Left ventricle myocardium superior (tissue), 1 donor: ENCODE measurements at places on chromosomes 4 and X. TPM values are rescaled to one million over a fixed set of nuclear protein-coding genes. Genes with fewer than 3 reads are reported as not detected.
A peak's percentile ranks its signal among the peaks of the same experiment; 100 is the strongest.

- no peak for DNase-seq
Observed at GRCh38 chr4:177902386-177902785, 460.1 kb upstream of the AGA start.

DNA sequence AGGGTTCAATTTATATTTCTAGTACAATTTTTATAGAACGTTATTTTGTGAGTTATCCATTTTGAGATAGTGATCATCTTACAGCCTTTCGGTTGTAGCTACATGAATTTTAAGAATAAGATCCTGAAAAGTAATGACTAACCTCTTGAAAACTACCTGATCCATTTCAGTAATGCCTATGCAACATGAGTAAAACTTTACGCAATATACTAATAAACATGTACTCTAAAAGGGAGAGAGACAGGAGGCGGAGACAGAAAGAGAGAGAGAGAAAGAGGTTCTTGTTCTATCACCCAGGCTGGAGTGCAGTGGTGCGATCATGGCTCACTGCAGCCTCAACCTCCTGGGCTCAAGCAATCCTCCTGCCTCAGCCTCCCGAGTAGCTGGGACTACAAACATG lies 816.1 kb downstream of the CCSER1 start:
- no peak for DNase-seq

DNA sequence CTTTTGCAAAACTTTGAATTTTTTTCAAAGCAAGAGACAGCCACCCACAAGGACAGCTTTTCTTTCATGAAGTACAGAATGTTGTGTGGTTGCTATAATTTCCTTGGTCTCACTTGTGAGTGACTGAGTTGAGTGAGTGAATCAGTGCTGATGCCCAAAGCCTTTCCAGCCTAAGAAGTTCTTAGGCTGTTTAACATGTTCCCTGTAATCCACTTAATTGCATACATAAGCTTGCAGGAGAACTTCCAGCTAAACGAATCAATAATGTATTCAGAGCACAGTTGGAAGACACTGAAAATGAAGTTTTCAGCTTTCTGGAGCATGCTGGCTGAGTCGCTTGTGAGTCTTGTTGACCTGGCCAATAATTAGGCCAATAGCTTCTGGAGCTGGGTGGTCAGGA lies 42.0 kb upstream of the GK2 start:
- no peak for DNase-seq

DNA sequence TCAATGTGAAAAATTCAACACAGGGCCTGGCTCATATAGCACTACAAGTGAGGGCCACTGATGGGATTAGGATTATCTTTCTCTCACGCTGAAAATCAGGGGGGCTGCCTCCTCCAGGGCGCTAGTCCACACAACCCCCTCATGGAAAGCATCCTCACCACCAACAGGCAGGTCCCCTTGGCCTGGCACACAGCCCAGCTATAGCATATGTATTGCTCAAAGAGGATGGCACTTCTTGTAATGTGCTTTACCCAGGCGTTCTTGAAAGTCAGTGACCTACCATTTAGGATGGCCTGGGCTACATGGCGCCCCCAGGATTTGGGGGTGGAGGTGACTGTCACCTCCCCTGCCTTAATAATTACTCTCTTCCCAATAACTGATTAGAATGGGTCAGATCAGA lies 71.0 kb upstream of the LSM6 start:
- no peak for DNase-seq

GRCh38 chrX:124254611-124255010 lies 77.8 kb upstream of the TEX13D start:
- DNase-seq = no peak

- no peak for DNase-seq
Observed at GRCh38 chr4:167406181-167406580, 171.9 kb upstream of the SPOCK3 start.

DNA sequence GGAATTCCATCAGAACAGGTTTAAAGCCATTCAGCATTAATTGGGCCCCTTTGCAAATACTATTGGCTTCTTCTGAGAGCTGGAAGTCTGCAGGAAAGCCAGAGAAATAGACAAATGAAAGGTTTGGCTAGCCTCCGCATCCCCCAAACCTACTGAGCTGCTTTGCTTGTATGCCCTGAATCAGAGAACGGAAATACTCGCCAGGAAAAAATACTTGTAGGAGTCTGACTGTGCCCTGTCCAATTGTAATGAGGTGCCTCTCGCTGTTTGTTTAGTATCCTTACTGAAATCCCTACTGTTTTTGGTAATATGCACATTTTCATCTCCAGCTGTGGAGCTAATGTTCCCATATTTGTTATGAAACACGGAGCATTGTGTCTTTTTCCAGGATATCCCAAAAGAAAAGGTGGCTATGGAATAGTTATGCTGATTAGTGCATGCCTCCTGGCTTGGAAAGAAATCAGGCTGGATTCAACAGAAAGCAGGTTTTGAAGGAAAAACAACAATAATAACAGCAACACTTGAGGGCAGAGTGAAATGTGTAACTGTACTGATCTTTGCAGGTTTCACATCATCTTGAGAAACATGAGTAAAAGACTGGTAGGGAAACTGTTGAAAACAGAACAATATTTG lies 50.7 kb upstream of the NLGN4X start:
- no peak for DNase-seq

GRCh38 chrX:48720577-48721250 lies 24.2 kb downstream of the SUV39H1 start:
- no peak for DNase-seq

- DNase-seq = no peak
Observed at GRCh38 chr4:39834269-39834668, 136.3 kb downstream of the UBE2K start.

- DNase-seq = no peak
Observed at GRCh38 chrX:134801267-134801666, 143.0 kb upstream of the PLAC1 start.

- DNase-seq = no peak
Observed at GRCh38 chr4:117577686-117578311, 456.5 kb upstream of the NDST3 start.

DNA sequence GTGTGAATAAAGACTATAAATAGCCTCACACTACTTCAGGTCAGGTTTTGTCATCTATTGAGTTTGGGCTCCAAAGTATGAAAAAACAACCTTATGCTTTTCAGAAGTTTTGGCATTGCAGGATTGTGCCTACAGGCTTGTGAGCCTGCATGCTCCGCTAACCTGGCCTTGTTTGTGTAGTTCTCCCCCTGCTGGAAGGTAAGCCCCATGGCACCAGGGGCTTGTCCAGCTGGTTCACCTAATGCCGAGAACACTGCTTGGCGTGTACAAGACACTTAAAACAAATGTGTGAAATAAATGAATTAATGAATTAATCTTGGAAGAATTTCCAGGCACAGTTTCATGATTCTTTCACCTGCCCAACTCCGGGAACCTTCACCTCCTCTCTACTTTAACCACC lies 1.8 kb upstream of the HSD17B10 start:
- DNase-seq = peak; percentile 47

- DNase-seq = no peak
Observed at GRCh38 chr4:147933316-147933715, 201.4 kb downstream of the ARHGAP10 start.

GRCh38 chrX:5702890-5703289 lies 525.8 kb downstream of the NLGN4X start:
- DNase-seq = no peak

DNA sequence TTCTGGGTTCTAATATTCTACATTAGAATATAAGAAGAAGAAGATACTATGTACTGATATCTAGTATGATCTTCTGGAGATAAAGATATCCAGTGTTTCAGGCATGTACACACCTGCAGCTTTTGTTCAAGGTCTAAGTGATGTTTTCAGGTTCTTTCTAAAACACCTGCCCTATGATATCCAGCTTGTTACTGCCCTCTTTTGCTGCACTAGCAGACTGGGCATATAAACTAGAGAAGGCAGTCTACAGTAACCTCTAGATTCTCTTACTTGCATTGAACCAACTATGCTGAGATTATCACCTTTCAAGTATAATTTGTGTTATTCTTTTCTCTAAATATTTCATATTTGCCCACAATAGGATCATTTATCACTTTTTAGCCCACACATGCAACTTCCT lies 1.9 kb upstream of the FRYL start:
- no peak for DNase-seq

DNA sequence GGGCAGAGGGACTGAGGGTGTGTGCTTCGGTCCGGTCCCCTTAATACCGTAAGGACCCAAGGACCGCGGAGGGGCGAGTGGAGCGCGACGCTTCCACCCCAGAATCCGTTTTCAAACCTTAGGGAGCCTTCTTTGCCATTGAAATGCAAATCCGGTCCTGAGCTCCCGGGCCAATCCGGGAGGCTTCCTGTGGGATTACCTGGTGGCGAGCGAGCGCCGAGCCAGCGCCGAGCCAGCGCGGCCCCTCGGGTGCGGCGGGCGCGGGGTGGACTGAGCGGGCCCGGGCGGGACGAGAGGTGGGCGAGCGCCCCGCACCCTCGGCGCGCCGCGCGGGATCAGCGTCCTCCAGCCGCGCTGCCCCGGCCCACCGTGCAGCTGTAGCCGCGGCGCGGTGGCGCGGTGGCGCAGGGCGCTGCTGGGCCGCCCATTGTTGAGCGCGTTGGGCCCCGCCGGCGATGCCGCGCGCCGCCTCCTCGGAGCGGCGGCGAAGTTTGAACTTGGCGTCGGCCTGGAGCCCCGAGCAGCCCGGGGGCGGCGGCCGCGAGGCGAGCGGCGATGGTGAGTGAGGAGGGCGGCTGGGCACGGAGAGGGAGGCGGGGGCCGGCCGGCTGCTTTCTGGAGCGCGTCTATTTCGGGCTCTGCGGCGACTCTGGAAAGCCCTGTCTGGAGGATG lies 208.7 kb downstream of the SOWAHB start:
- peak; percentile 72 for DNase-seq

DNA sequence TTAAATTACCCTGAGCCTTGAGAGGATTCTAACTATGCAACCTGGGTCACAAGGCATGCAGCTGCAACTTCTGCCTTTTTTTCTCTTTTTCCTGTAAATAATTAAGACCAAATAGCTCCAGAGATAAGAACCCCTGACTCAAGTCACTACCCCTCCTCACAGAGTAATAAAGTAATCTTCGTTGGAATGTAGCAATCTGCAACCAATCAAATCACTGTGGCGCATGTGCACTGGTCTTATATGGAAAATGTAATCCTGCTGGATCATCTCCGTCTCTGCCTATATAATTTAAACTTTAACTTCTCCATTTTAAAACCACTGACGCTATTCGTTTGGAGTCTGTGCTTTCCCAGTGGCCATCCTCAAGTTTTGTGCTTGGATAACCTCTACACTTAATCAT lies 6.1 kb upstream of the EFHC2 start:
- no peak for DNase-seq

DNA sequence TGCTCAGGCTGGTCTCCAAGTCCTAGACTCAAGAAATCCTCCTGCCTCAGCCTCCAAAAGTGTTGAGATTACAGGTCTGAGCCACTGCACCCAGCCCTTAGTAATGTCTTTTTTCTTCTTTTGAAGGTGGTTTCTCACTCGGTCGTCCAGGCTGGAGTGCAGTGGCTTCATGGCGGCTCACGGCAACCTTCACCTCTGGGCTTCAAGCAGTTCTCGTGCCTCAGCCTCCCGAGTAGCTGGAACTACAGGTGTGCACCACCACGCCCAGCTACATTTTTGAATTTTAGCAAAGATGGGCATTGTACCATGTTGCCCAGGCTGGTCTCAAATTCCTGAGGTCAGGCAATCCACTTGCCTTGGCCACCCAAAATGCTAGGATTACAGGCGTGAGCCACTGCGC lies 32.3 kb upstream of the ASMTL start:
- DNase-seq = no peak

DNA sequence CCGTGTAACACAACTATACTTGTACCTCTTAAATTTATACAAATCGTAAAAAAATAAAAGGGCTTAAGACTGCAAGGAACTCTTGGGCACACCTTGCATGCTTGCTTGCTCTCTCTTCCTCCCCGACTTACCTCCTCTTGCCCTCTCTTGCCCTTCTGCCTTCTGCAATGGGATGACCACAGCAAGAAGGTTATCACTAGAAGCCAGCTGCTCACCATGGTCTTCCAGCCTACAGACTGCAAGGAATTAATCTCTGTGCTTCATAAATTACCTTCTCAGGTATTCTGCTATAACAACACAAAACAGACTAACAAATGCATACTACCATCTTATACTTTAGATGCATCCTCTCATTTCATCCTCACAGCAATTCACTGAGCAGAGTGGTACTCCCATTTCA lies 92.1 kb downstream of the MRPL1 start:
- DNase-seq = no peak

DNA sequence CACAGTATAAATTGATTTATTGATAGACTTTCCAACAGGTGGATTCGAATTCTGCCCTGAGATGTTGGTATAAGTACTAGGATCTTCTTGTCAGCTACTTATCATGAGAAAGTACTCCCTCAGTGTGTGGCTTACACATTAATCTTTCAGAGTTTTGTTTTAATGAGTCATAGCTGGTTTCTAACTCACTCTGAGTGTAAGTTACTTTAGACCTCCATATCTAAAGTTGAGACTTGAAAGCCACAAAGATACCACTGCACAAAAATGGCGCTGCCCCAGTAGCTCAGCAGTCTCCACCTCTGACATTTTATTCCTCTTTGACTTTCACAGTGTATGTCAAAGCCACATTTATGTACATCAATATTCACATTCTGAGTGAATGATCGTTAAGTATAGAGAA lies 318.5 kb downstream of the ARAP2 start:
- no peak for DNase-seq

DNA sequence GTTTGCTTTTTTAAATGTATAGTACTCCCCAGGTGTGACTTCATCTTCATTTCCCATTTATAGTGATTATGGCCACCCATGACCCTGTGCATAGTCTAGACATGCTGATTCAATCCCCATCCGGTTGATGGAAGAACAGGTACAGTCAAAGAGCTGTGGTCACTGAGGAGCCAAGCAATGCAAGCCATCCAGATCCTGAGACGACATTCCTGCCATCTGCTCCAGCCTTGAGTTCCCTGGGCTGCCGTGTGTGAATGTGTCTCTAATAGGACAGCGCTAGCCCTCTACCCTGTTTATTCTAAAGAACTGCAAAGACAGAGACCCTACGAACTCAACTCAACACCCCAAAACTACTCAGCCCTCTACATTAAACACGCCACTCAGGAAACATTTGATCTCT lies 1.7 kb downstream of the KCNIP4 start:
- DNase-seq = no peak

USP17L18 gene
- not detected for total RNA-seq

LUZP4 gene
- total RNA-seq = not detected

TMPRSS11F gene
- total RNA-seq = not detected

GPR119 gene
- not detected for total RNA-seq

FHDC1 gene
- total RNA-seq = 0.35 TPM

CENPVL2 gene
- not detected for total RNA-seq

FMR1NB gene
- total RNA-seq = not detected

GDPD2 gene
- not detected for total RNA-seq

ADGRG4 gene
- total RNA-seq = not detected

MBNL3 gene
- 31.4 TPM for total RNA-seq

PLP1 gene
- total RNA-seq = 9.4 TPM
